ENCODE measurements at places on chromosomes 3 and 15.

DNA sequence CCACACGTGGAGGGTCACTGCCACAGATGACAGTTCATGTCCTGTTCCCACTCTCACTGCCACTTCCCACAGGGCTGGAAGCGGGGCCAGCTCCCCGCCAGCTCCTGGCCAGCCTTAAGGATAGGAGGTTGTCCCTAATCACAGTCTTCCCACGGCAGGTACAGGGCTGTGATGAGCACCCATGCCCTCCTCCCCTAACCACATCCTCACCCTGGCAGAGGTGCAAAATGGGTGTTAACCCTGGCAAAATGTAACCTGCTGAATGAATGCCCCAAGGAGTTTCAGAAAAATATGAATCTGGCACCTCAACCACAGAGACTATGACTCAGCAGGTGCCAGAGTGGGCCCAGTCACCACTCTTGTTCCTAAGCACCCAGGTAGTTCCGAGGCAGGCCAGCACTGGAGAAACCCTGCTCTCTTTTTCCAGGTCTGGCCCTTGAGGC is 185.1 kb upstream of the TPM1 start:
- DNase-seq = no peak

- DNase-seq = no peak
Observed at GRCh38 chr15:25175033-25175788, 220.4 kb downstream of the SNRPN start.

GRCh38 chr3:124586126-124587052 is 143.9 kb upstream of the UMPS start:
- no peak for DNase-seq

DNA sequence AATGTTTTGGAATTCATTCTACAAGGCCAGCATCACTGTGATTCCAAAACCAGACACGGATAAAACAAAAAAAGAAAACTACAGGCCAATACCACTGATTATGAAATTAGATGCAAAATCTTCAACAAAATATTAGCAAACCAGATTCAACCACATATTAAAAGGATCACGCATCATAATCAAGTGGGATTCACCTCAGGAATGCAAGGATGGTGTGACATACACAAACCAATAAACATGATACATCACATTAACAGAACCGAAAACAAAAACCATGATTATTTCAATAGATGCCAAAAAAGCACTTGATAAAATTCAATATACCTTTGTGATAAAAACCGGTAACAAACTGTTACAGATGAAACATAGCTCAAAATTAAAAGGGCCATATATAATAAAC is 48.9 kb downstream of the DLG1 start:
- no peak for DNase-seq

- DNase-seq = no peak
Observed at GRCh38 chr15:35436422-35436821, 109.5 kb downstream of the DPH6 start.

- no peak for DNase-seq
Observed at GRCh38 chr3:48432411-48433371, 2.8 kb upstream of the PLXNB1 start.

GRCh38 chr3:70947579-70947978 is 635.1 kb upstream of the MDFIC2 start:
- no peak for DNase-seq

DNA sequence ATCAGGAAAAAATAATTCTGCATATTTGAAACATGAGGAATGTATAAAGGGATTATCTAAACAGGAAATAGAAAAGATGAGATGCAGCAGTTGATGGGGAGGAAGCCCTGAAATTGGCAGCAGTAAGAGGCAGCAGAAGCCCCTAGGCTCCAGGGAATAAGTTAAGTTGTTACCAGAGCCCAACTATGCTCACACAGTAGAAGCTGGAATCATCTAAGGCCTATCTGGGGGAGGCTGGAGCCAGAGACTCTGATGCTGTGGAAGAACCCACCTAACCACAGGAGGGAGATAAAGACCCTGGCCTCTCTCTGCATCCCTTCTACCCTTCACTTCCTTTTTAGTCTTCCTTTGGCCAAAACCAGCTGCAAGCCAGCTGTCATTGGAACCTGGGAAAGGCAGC is 519.7 kb downstream of the DIPK2A start:
- no peak for DNase-seq

- DNase-seq = no peak
Observed at GRCh38 chr15:84398763-84399701, 163.5 kb downstream of the GOLGA6L4 start.

DNA sequence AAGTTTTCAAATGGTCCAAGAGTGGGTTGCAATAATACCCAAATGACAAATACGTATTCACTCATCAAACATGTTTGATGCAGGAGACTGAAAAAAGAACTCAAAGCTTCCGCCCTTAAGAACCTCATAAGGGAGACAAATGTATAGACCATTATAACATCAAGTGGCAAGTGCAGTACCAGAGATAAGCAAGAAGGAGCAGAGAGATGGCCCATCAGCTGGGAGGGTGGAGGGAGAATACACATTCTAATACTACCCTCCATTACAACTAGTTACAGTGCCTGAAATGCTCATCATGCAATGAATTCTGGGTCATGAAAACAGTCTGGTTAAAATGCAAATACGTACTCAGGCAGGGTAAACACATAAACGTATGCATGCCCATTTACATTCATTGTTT is 304.0 kb downstream of the SHQ1 start:
- DNase-seq = no peak

- no peak for DNase-seq
Observed at GRCh38 chr3:122132949-122133540, 50.4 kb upstream of the CASR start.

GRCh38 chr15:99105514-99106341 is 848 bp downstream of the SYNM start:
- DNase-seq = no peak

- no peak for DNase-seq
Observed at GRCh38 chr3:177483182-177483967, 286.1 kb upstream of the TBL1XR1 start.

DNA sequence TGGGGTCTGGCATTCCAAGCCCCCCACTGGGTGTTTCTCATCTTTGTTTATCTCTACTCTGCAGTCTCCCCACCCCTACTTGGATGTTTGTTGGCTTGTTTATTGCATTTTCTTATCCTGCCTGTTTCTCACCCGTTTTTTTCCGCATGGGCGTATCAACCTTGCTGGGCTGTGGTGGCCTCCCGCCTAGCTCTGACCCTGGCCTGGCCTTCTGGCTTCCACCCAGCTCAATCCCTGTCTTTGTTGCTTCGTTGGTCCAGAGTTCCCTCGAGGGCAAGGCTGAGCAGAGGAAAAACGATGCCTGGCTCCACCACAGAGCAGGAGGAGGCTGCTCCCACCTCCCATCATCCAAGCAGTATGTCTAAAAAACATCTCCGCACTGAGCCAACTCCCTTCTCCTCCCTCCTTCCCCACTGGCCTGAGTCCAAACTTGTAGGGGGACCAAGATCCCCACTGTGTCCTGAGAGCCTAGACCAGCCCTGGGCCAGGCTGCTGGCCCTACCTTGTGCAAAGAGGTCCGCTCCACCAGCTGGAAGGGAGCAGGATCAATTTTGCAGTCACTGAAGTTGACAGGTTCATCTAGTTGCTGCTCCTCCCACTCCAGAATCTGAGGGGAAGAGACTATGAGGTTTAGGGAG is 9.8 kb downstream of the CLCN2 start:
- no peak for DNase-seq

DNA sequence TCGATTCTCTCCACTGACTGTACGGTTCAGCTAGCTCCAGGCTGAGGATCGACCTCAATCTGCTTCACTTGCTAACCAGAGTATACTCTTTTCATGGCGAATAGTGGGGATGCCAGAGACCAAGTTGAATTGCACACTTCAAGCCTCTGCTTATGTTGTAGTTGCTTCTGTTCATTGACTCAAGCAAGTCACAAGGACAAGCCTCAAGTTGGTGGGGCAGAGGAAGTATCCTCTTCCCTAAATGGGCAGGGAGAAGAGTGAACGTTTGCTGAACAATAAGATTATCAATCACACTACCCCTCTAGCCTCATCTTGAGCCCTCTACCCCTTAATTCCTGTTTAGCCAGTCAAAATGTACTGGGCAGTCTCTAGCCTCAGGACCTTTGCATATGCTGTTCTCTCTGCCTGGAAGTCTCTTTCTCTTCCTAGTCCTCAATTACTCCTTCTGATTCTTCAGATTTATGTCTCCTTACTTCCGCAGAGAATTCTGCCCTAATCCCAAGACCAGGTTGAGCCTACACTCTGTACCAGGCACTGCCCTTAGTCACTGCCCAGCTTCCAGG is 390.4 kb upstream of the PROK2 start:
- DNase-seq = no peak

DNA sequence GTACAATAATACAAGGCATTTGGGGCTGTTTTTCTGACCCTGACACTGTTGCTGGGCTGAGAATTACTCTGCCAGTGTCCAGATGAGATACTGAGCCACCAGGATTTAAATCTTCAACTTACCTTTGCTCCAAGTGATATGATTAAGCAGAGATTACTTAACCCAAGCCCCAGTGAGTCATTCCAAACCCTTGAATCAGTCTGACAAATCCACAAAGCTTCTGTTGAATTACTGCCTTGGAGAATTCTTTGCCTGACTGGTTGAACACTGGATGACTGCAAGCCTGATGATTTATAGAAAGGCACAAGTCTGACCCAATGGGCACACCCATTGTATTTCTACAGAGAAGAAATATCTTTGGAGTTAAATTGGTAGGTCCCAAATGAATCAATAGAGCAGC is 88.2 kb upstream of the TSC22D2 start:
- DNase-seq = no peak

GRCh38 chr15:95501865-95502264 is 828.6 kb upstream of the NR2F2 start:
- no peak for DNase-seq

- no peak for DNase-seq
Observed at GRCh38 chr15:75037685-75038084, 14.3 kb downstream of the PPCDC start.

DNA sequence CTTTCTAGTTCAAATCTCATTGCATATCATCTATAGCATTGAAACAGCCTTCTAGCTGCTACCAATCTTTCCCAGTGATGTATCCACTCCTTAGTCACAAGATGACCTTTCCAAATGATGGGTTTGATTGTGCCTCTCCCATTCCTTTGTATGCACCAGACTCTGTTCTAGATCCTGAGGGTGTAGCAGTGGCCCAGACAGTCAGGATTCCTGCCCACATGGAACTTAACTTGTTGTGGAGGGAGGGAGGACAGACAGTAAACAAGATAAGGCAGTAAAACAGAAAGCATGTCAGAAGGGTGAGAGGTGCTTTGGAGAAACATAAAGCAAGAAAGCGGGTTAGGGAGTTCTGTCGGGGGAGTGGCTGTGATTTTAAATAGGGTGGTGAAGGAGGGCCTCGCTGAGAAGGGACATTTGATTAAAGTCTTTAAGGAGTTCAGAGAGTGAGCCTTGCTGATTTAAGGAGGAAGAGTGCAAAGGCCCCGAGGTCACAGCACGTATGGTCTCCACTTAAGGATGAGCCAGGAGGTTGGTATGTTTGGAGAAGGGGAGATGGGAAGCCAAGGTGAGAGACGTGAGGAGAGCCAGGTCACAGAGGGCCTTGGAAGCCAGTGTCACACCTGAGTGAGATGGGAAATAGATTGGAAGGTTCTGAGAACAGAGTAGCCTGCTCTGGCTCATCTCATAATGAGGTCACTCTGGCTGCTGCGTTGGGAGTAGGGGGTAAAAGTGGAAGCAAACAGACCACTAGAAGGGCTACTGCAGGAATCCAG is 38.3 kb downstream of the FAM43A start:
- DNase-seq = no peak

DNA sequence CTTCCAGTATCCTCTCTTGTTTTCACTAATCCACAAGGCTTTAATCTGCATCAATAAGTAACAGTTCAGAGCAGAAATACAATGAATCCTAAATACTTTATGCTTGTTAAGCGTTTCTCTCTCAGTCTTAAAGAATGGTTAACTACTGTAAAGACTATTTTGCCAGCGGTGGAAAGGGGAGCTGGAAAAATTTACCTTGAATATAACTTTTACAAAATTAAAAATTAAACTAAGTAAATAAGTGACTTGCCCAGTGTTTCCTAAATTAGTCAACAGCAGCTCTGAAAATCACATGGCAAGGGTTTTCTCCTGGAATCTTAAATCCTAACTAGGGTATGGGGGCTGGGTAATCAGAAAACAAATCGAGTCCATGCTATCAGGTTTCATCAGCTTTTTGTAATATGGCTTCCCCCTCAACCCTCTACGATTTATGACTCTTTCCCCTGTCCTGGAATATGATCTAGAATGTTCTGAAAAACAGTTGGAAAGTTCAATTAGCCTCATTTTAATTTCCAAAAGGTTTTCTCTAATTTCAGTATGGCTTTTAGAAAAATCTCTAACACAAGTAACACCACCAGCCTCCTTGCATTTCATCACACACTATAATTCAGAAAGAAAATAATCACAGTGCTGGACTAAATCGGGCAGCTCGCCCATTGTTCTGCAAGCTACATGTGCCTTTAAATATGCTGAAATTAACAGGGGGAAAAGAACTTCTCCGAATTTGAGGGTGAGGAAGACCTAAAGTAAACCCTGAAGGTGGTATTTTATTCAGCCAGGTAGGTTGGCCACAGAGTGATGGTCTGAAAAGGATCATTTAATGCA is 133.5 kb downstream of the ADAMTS9 start:
- no peak for DNase-seq

DNA sequence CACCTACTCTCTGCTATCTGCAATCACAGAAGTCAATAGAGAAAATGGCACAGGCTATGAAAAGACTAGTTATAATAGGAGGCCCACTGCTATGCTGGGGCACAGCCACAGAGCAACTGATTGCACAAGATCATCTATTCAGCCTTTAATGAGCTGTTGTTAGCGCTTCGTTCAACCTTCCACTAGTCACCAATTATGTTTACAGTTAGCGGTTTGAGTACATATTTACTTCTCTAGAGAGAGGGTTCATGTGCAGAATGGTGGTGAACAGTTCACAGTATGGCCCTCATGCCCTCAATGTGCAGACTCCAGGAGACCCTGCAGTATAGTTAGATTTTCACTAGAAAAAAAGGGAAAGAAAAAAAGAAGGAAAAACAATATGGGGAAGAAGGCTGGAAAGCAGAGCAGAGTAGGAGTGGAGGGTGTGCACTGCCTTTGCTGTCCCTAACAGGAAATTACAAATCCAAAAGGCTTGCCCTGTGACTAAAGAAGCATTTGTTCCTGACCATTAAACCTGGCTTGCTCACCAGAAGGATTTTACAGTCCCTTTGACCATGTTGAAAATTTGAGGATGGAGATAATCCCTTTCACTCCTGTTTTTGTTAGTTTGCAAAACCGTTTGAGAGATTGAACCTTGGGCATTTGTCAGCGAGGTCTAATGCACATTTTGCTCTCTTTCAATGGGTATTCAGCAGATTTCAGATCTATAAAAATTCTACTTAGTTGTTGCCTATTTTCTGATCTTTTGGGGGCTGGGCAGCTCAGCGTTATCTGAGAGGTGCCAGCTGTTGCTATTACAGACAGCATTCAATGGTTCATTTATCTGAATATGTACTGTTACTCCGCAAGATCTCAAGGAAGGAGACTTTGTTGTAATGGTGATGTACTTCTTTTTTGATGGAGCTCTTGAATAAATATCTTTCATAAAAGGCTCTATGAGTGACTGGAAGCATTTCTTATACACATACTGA is 296.1 kb downstream of the LSAMP start:
- no peak for DNase-seq
